ENCODE measurements at places on chromosomes 12 and 14. TPM values are rescaled to one million over a fixed set of nuclear protein-coding genes. Genes with fewer than 3 reads are reported as not detected.

POTEG gene
- total RNA-seq, result not detected

LRFN5 gene
- not detected for total RNA-seq

- no peak for DNase-seq
Observed at GRCh38 chr12:5348491-5348890, 83.4 kb upstream of the NTF3 start.

GRCh38 chr12:51896236-51896635 lies 8.3 kb downstream of the ANKRD33 start:
- no peak for DNase-seq

GRCh38 chr12:102050660-102051430 lies 10.9 kb downstream of the WASHC3 start:
- DNase-seq, result no peak

- DNase-seq, result no peak
Observed at GRCh38 chr14:93725002-93725582, 63.2 kb downstream of the PRIMA1 start.

DNA sequence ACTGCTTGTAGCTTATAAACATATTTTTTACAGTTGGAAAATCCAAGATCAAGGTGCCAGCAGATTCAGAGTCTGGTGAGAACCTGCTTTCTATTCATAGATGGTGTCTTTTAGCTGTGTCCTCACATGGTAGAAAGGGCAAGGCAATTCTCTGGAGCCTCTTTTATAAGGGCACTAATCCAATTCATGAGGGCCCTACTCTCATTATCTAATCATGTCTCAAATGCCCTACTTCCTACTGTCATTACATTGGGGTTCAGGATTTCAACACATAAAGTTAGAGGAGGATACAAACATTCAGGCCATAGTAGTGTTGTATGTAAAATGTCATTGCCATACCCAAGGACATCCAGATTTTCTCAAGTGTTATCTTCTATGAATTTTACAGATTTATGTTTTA lies 496.4 kb downstream of the TMTC2 start:
- DNase-seq, result no peak

- no peak for DNase-seq
Observed at GRCh38 chr12:58906917-58907316, 13.4 kb downstream of the LRIG3 start.

DNA sequence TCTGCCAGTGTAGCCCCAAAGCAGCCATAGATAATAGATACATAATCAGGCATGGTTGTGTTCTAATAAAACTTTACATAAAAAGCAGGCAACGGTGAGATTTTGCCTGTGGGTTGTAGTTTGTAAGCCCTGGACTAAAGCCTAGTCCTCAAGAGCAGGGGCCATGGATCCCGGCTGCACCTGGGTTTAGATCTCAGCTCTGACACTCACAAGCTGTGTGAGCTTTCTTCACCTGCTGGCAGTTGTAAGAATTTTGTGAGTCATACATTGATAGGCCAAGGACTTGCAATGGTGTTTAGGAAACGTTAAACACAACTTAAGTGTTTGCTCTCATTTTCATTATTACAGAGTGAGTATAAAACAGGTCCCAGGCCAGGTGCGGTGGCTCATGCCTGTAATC lies 395.8 kb upstream of the TBX3 start:
- DNase-seq, result no peak

- DNase-seq, result no peak
Observed at GRCh38 chr12:84222841-84223240, 689.8 kb downstream of the SLC6A15 start.

DNA sequence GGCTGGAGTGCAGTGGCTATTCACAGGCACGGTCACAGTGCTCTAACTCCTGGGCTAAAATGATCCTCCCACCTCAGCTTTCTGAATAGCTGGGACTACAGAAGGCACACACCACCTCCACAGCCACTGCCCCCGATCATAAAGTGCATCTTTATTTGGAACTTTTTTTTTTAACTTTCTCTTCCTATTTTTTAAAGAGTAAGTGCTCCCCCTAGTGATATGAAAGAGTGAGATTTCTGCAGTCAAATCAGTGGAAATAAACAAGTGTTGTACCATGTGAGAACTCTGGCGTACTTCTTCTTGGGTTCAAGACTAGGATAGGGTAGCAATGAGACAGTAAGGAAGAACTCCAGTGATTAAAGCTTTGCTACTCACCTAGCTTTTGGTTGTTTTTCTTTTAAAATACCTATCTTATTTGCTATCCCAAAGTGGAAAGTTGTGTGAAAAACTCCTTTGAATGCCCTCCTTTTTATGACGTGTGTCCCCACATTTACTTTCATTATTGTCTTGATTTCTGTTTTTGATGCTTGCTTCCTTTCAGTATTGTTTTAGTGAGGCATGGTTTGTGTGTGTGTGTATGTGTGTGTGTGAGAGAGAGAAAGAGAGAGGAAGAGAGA lies 6.6 kb downstream of the PPP4R4 start:
- DNase-seq, result peak; percentile 45

DNA sequence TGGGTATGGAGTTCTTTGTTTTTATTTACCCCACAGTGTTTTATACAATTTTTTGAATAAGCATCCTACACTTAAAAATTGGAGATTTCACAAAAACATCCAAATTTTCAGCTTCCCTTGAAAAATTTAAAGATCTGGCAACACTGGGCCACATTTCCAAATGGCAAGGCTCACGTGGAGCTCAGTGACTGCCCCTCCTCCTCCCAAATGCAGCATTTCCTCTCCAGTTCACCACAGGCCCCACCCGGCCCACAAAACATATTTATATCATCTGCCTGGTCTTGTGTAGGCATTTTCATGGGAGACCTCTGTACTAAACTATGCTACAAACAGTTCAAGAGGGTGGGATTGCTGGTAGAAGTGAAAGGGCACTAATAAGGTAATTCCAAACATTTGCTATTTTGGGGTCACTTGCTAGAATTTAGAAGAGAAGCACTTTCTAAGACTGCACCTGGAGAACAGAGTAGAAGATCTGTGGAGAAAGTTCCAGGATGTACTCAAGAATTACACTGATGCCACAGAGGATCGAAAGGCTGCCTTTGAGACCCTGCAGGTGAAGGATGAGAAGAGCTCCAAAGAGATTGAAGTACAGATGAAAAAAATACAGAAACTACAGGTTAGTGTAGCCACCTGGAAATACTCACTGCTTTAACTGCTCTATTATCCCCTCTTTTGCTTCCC lies 7.3 kb downstream of the FKBP11 start:
- DNase-seq, result no peak
